ENCODE measurements at places on chromosomes 3 and 15.

- no peak for DNase-seq
These were observed 66.4 kb upstream of the PPIB start for GRCh38 chr15:64229129-64229724.

DNA sequence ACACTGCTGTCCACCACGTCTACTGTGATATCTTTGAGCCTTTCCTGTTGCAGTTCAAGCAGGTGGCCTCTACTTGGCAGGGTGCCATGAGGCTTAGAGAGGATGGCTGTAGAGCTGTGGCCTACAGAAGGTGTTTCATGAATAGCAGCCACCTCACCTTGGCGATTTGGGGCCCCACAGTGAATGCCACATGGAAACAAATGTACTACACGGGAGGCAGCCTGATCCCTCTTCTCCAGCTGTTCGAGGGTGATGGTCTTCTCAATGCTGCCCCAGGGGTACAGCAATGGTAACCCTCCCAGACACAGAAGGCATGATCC is 70.7 kb downstream of the FAM43A start:
- DNase-seq, result no peak

- no peak for DNase-seq
These were observed 121.3 kb downstream of the RPLP1 start for GRCh38 chr15:69573815-69574475.

- no peak for DNase-seq
These were observed 75.0 kb downstream of the TTBK2 start for GRCh38 chr15:42845581-42845980.
